ENCODE measurements at places on chromosomes 3 and 15.

GRCh38 chr3:194836661-194837060, 151.0 kb downstream of the FAM43A start:
- no peak for DNase-seq

- no peak for DNase-seq
Observed at GRCh38 chr3:139104062-139104461, 59.4 kb upstream of the PRR23C start.

GRCh38 chr15:33124279-33124678, 70.2 kb downstream of the FMN1 start:
- DNase-seq, result no peak

DNA sequence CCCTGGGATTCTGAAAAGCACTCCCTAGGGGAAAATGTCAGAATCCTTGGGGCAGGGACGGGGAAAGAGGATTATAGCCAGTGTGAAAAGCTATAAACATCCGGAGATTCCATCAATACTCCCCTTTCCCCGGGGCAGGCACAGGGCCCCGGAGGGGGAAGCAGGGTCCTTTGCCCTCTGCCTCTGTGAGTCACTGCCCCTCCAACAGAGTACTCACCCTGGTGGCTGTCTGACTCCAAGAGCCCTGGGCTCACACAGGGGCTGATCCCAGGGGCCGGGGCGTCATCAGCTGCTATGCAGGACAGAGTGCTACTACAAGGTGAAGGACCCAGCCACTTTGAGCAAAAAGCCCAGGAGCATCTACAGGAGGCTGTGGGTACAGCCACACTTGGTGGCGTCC, 133.0 kb upstream of the PRR20G start:
- DNase-seq, result no peak

DNA sequence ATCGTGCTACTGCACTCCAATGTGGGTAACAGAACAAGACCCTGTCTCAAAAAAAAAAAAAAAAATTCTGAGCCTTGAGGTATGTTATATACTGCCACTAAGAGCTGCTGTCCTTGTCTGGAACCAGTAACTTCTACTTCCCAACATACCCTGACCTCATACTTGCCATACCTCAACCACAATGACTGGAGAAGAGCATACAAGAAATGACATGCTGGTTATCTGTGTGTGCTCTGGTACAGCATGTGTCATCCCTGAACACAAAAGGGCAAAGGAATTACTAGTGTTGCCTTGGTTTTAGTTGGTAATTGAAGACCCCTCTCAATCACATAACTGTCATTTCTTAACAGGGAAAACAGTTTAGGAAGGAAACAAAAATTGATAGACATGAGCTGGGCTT, 54.5 kb downstream of the MRPS25 start:
- DNase-seq, result no peak

DNA sequence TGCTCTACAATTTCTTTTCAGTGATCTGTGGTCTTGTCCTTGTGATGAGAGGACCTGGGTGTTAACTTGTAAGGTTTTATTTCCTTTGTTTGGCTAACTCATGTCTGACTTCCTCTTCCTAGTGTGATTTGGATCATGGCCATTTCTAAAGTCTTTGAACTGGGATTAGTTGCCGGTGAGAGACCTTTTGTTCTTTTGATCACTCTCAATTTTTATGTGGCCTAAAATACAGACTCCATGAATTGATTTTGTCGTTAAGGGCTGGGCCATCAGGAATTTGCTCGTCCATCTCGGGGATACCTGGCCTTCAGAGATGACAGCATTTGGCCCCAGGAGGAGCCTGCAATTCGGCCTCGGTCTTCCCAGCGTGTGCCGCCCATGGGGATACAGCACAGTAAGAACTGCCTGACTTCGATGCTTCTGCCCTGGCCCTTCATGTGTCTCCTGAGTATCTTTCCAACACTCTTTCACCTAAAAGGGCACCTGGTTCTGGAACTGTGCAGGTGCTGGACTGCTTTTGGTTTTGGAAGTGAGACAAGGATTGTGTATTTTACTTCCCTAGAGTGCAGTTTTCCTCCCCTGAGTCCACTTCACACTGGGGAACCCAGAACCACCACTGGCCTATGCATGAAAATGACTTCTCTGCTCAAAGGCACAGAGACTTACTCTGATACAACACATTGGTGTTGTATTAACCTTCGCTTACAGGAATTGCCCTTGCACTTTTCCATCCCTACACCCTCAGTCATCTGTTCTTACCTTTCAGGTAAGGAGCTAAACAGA, 13.1 kb upstream of the LRRC2 start:
- DNase-seq, result no peak

GRCh38 chr15:25943831-25944230, 80.7 kb upstream of the ATP10A start:
- DNase-seq, result no peak

- no peak for DNase-seq
Observed at GRCh38 chr3:52256622-52257021, 11.1 kb downstream of the PPM1M start.

GRCh38 chr3:31635545-31635944, 102.8 kb downstream of the STT3B start:
- no peak for DNase-seq

DNA sequence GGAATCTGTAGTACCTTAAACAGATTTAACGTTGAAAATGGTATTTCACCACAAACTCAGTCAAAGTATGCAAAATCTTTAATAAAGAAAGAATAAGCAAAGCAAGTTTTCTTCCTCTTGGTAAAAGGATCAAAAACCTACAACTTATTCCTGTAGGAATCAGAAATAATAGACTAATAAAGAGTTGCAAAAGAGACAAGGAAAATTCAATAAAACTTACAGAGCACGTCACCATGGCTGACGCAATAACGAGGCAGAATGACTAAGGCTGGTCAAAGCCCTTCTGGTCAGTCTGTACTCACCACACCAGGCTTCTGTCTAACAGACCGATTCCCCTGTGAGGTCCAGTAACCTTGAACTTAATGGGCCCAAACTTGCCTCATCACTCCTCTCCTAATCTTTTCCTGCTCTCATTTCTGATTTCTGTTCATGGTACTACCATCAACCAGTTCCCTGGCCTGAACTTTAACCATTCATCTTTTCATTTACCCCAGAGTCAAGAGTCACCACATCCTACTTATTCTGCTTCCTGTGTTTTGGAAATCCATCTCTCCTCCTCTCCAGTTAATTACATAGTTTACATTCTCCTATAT, 5.0 kb downstream of the MASP1 start:
- DNase-seq, result peak; percentile 48

DNA sequence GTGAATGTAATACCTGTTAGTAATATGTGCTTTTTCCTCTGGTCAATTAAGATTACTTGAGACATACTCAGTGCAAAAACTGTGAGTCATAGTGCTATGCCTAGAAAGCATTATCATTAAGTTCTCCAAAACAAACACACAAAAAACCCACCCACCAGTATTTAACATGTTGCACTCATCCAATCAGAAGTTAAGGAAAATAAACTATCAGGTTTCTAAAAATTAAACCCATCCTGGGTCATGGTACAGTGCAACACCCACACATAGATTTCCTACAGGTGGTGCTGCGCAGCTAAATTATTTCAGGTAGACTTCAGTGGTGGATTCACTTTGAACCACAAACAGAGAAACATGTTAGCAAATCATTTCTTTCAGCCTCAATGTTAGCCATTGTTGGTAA, 264.4 kb upstream of the VEPH1 start:
- no peak for DNase-seq

DNA sequence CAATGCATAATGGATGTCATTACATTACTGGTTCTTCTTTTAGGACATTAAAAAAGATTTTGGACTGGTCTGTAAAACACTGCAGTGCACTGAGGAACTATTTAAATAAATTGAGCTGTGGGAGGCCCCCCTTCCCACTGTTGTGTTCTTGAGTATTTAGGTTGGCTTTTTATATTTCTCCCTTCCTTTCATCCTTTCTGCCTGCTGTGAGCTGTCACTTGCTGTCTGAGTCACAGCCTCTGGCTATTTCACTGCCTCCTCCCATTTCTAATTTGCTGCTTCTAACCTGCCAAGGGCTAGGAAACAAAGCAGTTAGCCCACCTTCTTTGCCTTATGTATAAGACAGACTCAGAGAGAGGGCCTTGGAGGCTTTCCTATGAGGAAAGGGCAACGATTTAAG, 89.0 kb upstream of the FNDC3B start:
- DNase-seq, result peak; percentile 40

DNA sequence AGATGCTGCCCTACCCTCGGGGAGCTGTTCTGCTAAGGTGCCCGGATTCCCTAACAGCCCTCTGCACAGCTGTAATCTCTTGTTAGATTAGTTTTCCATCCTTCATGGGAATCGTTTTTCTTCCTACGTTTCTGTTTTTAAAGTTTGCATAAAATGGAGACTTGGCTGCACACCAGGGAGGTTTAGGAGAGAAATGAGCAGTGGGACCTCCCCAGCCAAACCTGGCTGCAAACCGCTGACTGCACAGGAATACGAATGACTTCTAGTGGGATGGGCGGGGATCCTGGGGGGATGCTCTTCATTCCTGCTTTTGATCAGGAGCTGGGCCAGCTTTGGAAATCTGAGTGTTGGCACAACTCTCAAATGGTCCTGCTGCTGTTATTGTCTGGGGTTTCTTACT, 77.5 kb downstream of the THSD4 start:
- DNase-seq, result no peak

- DNase-seq, result no peak
Observed at GRCh38 chr3:133711013-133711412, 35.2 kb upstream of the TF start.

GRCh38 chr3:185984203-185984602, 46.4 kb upstream of the TRA2B start:
- DNase-seq, result no peak

GRCh38 chr15:55820043-55820442, 77.1 kb upstream of the PRTG start:
- DNase-seq, result no peak

- DNase-seq, result no peak
Observed at GRCh38 chr15:97661796-97662195, 298.7 kb upstream of the ARRDC4 start.

DNA sequence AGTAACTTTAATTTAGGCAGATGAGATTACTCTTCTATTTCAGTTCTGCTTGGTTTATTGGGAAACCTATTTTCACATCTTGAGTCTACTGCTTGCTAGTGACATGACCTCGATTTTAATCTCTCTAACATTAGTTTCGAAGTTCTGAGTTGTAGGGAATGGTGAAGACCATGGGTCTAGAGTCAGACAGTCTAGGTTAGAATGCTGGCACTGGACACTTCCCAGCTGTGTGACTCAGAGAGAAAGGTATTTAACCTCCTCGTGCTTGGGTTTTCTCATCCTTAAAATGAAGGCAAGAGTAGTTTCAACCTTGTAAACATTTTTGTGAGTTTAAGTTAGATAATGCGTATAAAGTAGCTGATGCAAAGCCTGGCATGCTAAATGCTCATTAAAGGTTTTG, 422.1 kb downstream of the GRM7 start:
- no peak for DNase-seq

DNA sequence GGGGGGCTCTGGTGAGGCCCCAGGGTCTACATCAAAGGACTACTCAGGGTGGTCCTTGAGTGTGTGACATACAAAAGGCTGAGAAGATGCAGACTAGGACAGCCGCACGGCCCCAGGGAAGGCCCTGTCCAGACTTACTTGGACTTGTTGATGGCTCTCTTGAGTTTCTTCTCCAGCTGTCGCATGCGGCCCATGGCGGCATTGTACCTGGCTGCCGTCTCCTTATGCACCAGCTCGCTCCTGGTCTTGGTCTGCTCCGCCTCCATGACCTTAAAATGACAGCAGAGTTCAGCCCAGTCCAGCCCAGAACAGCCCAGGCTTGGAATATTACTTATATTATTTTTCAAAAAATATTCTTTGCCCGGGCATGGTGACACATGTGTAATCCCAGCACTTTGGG, 56.0 kb downstream of the CAPN7 start:
- DNase-seq, result no peak

- peak; percentile 58 for DNase-seq
Observed at GRCh38 chr15:31867536-31868442, 162.5 kb upstream of the CHRNA7 start.

GRCh38 chr15:96276438-96277210, 53.9 kb upstream of the NR2F2 start:
- no peak for DNase-seq

DNA sequence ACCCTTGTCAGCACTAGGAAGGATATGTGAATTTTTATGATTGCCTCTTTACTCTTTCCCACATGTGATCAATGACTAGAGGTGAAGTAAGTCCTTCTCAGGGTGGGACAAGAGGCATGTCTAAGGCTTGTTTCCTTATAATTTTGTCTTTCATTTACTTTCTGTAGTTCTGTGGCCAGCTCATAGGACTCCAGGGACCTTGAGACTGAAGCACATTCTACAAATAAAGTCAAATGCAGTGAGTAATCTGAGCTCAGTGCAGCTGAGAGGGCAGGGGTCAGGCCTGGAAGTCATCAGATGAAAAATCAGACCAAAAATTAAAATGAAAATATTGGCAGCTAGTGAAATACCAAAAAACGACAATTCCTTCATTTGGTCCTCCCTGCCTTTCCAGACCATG, 424.7 kb upstream of the THBS1 start:
- no peak for DNase-seq

- no peak for DNase-seq
Observed at GRCh38 chr3:56938530-56938929, 121.9 kb upstream of the SPATA12 start.

- no peak for DNase-seq
Observed at GRCh38 chr3:150247441-150247840, 160.7 kb upstream of the TSC22D2 start.

DNA sequence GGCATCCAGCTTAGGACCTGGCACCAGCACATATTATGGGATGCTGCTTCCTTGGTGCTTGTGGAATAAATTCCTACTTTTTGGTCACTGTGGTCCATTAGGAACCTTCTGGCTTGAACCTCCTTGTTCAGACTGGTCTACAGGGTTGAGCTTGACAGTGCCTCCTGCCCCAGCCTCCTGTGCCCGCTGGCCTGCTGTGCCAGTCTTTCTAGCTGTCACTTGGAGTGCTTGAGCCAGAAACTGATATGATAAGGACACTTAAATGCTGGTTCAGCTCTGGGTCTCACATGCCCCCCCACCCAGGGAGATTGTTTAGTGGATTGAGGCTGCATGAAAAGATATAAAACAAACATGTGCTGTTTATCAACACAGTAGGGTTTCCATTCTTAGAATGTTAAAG, 147.8 kb downstream of the SLCO3A1 start:
- DNase-seq, result no peak

DNA sequence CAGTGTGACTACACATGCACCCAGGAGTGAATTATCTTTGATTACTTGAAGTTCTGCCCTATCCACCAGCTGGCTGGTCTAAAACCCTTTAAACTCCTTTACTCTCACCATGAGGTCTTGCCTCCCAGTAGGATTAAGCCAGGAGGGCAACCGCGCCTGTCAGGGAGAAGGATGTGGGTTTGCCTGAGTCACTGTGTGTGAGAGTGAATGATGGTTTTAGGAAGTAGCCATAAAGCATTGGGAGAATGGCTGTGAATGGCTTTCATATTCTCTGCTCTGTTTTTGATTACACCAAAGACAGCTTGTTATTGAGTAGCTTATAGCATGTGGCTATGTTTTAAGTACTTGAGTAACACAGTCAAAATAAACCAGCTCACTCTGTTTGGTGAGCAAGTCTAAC, 637.7 kb upstream of the TBL1XR1 start:
- no peak for DNase-seq

DNA sequence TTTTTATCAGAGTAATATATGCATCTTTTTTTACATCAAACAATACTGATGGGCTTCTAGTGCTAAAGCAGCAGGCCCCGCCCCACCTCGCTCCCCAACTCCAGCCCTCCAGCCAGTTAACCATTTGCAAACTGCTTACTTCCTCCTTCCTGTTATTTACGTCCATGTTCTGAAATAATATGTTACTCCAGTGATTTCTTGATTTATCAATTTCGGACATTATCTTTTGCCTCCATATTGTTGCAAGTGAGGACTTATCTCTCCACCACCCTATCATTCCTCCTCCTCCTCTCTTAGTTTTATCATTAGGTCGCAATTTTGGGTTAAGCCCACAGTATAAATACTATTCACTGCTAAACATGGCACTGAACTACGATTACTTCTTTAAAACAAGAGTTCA, 39.5 kb downstream of the ZNF710 start:
- no peak for DNase-seq

All from HuH-7 (cell line).